ENCODE measurements at places on chromosomes 13 and 19. TPM values are rescaled to one million over a fixed set of nuclear protein-coding genes. Genes with fewer than 3 reads are reported as not detected.

- H3K36me3 ChIP-seq: peaks cover 72% of the 10 kb centered on the region
- H3K27me3 ChIP-seq: no peaks in the 10 kb centered on the region
- no peak for DNase-seq
- H3K4me3 ChIP-seq: no peak overlapping the region
- no peak overlapping the region for H3K27ac ChIP-seq
- peaks cover 14% of the 10 kb centered on the region for H3K4me1 ChIP-seq
These were observed 8.4 kb upstream of the ZNF587 start for GRCh38 chr19:57841122-57841763.

GRCh38 chr13:39023761-39024160 lies 14.1 kb downstream of the PROSER1 start:
- peaks cover 8% of the 10 kb centered on the region for H3K36me3 ChIP-seq
- no peak overlapping the region for H3K27ac ChIP-seq
- DNase-seq: no peak
- no peak overlapping the region for H3K4me3 ChIP-seq
- no peaks in the 10 kb centered on the region for H3K27me3 ChIP-seq

DNA sequence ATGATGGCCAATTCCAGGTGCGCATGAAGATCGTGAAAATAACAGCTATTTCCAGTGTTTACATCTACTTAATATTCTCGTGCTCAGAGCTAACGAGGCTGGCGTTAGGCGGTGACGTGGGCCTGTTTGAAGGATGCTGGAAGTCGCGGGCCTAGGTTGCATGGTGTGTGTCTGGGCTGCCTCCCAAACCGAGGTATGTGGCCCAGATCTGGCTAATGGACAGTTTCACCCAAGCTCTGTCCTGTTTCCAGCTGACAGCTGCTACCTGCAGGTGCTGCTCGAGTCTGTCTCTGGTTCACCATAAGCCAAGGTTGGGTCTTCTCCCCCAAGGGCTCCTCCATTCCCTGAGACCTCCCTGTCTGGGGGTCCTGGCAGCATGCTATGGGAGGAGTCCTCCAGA lies 40.5 kb upstream of the KCTD15 start:
- H3K36me3 ChIP-seq: no peaks in the 10 kb centered on the region
- peaks cover 2% of the 10 kb centered on the region for H3K4me1 ChIP-seq
- no peak for DNase-seq
- H3K4me3 ChIP-seq: no peak overlapping the region
- peaks cover 14% of the 10 kb centered on the region for H3K27me3 ChIP-seq
- H3K27ac ChIP-seq: no peak overlapping the region

DNA sequence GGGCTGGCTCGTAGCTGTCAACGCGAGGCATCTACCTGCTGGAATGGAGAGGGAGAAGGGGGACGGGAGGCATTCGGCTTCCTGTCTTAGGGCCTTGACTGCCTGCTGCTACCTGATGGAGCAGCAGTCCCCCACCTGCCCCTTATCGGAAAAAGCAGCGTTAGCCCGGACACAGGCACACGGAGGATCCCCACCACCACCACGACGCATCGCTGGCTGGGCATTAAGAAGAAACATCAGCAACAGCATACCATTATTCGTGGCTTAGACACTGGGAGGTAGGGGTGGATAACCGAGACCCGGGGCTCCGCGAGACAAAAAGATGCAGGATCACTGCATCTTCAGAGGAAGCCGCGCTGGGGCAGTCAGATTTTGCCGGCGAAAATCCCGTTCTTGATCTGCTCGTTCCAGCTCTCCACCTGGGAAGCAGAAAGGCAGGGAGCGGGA lies 1.1 kb downstream of the COX6B2 start:
- peak; percentile 21 for DNase-seq
- H3K4me3 ChIP-seq: peak overlapping the region; percentile 61
- no peaks in the 10 kb centered on the region for H3K36me3 ChIP-seq
- H3K4me1 ChIP-seq: peaks cover 21% of the 10 kb centered on the region

GRCh38 chr13:107421028-107421427 lies 794.3 kb downstream of the LIG4 start:
- no peaks in the 10 kb centered on the region for H3K36me3 ChIP-seq
- no peak overlapping the region for H3K4me3 ChIP-seq
- no peaks in the 10 kb centered on the region for H3K4me1 ChIP-seq
- no peak overlapping the region for H3K27ac ChIP-seq

DNA sequence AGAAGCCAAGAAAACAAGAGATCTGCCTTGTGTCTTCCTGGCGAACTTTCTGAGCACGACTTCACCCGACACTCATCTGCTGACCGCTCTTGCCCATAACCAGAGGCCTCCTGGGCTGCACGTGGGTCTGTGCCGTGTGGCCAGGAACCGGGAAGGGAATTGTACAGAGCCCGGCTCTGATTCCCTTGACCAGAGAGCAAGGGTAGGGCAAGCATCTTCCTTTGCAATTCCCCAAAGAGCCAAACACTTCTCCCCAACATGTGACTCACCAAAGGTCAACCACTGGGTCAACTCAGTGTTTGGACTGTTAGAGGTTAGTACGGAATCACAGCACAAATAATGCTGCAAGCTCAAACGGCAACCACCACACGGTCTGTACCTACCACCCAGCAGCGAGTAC lies 48.9 kb downstream of the KLF2 start:
- no peaks in the 10 kb centered on the region for H3K4me1 ChIP-seq
- peaks cover 2% of the 10 kb centered on the region for H3K36me3 ChIP-seq
- DNase-seq: no peak
- peak overlapping the region; percentile 49 for H3K4me3 ChIP-seq
- no peaks in the 10 kb centered on the region for H3K27me3 ChIP-seq

- no peak overlapping the region for H3K4me3 ChIP-seq
- no peaks in the 10 kb centered on the region for H3K36me3 ChIP-seq
- H3K27ac ChIP-seq: no peak overlapping the region
- no peaks in the 10 kb centered on the region for H3K27me3 ChIP-seq
- DNase-seq: no peak
These were observed 17.3 kb upstream of the DCLK1 start for GRCh38 chr13:36148446-36148845.

DNA sequence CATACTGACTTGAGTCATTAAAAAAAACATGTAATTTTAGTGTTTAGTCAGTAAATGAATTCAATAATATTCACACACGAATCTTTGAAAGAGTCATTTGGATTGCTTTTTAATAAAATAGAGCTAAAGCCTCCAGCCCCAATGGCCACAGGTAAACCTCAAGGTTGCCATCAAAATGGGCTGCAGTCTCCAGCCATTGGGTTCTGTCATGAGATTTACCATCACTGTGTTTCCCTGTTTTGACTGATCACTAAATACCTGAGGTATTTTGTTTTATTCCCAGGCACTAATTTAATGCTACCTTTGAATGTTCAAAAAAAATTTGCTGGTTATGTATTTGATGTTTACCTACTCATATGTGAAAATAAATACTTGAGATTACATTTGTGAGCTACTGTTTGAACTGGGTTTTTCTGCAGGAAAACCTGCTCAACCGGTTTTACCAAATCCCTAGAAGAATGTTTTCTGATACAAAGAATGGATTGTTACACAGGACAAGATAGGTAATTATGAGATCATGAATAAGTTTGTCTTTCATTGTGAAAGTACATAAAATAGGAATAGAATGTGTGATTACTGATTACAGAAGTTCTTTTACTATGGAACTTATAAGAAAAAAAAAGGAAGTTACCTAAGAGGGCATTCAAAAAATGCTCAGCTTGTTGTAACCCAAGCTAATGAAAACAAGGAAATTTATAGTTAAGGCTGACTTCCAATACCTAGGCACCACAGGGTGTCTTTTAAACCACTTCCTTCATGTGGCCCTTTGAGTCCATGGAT lies 391.3 kb downstream of the EFNB2 start:
- H3K4me1 ChIP-seq: no peaks in the 10 kb centered on the region
- H3K4me3 ChIP-seq: no peak overlapping the region

- H3K27me3 ChIP-seq: no peaks in the 10 kb centered on the region
- peaks cover 3% of the 10 kb centered on the region for H3K36me3 ChIP-seq
- no peak for DNase-seq
These were observed 4.6 kb downstream of the S1PR2 start for GRCh38 chr19:10226376-10227025.

GRCh38 chr13:31208559-31209122 lies 8.9 kb downstream of the B3GLCT start:
- no peak for DNase-seq
- H3K4me1 ChIP-seq: peaks cover 12% of the 10 kb centered on the region
- H3K4me3 ChIP-seq: no peak overlapping the region
- no peaks in the 10 kb centered on the region for H3K36me3 ChIP-seq
- H3K27ac ChIP-seq: peak overlapping the region; percentile 57

DNA sequence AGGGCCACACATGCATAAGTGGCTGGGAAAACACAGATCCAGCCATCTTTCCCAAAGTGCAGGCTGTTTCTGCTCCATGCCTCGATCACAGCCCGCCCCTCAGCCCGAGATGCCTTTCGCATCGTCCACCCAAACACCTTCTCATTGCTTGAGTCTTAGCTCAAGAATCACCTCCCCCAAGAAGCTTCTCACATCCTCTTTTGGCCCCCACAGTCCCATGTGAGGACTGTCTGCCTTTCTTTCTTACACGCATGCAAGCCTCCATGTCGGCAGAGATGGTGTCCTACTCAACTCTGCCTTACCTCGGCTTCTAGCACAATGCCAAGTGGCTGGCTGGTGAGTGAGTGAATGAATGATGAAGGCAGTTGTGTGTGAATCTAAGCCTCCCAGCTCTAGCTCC lies 18.1 kb upstream of the GSX1 start:
- H3K36me3 ChIP-seq: no peaks in the 10 kb centered on the region
- DNase-seq: no peak
- no peak overlapping the region for H3K27ac ChIP-seq
- no peaks in the 10 kb centered on the region for H3K4me1 ChIP-seq
- H3K4me3 ChIP-seq: no peak overlapping the region
- H3K27me3 ChIP-seq: peaks cover 67% of the 10 kb centered on the region

DNA sequence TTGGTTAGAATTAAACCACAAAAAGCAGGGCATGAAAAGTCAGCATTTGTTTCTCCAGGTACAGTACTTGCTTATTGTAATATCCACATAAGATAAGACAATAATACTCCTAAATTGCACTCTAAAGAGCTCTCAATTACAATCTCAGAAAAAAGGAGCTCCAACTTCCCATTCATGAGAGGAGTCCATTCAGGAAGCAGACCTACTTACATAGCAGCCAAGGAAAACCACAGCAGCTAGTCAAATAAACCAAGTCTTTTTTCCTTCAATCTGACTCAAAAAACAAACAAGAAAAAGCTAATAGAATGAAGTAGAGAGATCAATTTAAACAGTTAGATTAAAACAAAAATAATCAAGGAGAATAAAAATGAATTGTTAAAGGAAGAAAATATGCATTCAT lies 885.2 kb upstream of the SLITRK6 start:
- DNase-seq: no peak
- H3K4me3 ChIP-seq: no peak overlapping the region
- H3K36me3 ChIP-seq: no peaks in the 10 kb centered on the region
- H3K27me3 ChIP-seq: no peaks in the 10 kb centered on the region

- peaks cover 13% of the 10 kb centered on the region for H3K4me1 ChIP-seq
- peak overlapping the region; percentile 69 for H3K27ac ChIP-seq
- no peak for DNase-seq
- H3K4me3 ChIP-seq: no peak overlapping the region
- H3K27me3 ChIP-seq: no peaks in the 10 kb centered on the region
These were observed 24.6 kb downstream of the MPHOSPH8 start for GRCh38 chr13:19657872-19658591.

DNA sequence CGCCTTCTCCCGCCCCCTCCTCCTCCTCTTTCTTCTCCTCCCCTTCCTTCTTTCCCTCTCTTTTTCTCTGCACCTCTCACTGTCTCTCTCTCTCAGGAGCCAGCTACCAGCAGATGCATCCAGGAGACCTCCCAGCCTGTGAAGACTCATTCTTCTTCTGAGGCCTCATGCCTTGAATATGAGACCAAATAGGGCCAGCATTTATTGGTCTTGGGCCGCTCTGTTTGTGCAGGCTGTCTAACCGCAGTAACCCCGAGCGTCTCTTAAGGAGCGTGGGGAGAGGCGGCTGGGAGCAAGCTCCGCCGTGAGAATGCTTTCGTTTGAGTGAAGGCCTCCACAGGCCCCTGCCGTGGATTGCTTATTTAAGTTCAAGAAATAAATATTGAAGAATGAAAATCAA lies 167.0 kb downstream of the NUFIP1 start:
- no peak overlapping the region for H3K27ac ChIP-seq
- H3K4me1 ChIP-seq: no peaks in the 10 kb centered on the region
- no peak overlapping the region for H3K4me3 ChIP-seq
- no peaks in the 10 kb centered on the region for H3K36me3 ChIP-seq
- peaks cover 9% of the 10 kb centered on the region for H3K27me3 ChIP-seq

DNA sequence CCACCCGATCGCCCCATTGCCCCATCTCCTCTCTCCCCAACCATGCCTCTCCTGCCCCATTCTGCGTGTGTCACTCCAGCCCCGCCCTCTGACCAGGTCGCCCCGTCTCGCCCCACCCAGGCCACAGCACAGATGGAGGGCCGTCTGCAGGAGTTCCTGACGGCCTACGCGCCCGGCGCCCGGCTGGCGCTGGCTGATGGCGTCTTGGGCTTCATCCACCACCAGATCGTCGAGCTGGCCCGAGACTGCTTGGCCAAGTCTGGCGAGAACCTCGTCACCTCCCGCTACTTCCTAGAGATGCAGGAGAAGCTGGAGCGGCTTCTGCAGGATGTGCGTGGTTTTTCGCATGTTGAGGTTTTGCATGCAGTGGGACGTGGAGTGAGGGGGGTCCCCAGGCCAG lies 26.2 kb downstream of the MAST3 start:
- no peak for DNase-seq
- no peaks in the 10 kb centered on the region for H3K36me3 ChIP-seq
- no peak overlapping the region for H3K4me3 ChIP-seq
- H3K27me3 ChIP-seq: no peaks in the 10 kb centered on the region

- H3K27ac ChIP-seq: no peak overlapping the region
- peaks cover 61% of the 10 kb centered on the region for H3K4me1 ChIP-seq
- no peaks in the 10 kb centered on the region for H3K36me3 ChIP-seq
These were observed 2.0 kb downstream of the ZNF784 start for GRCh38 chr19:55622242-55622969.

DNA sequence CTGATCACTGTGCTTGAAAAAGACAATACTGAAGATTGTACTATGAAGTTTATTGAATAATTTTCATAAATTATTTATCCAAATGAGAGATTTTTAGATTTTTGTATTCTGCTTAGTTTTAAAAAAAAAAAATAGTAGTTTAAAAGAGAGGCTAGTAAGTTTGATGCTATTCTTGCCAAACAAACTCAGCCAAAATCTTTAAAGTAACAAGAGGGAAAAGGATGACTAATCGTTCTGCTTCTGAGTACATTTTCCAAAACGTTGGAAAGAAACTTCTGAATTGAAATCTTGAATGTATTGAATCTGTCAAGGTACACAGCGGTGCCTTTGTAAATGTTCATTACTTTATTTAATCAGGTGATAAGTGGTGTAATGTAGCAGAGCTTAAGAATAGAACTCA lies 34.4 kb downstream of the NUP58 start:
- H3K27ac ChIP-seq: no peak overlapping the region
- no peak overlapping the region for H3K4me3 ChIP-seq
- H3K4me1 ChIP-seq: no peaks in the 10 kb centered on the region
- DNase-seq: no peak
- no peaks in the 10 kb centered on the region for H3K27me3 ChIP-seq

- H3K27ac ChIP-seq: peak overlapping the region; percentile 100
- H3K36me3 ChIP-seq: peaks cover 10% of the 10 kb centered on the region
- H3K4me1 ChIP-seq: peaks cover 42% of the 10 kb centered on the region
- no peaks in the 10 kb centered on the region for H3K27me3 ChIP-seq
- DNase-seq: peak; percentile 74
These were observed 16.2 kb upstream of the AP1M2 start for GRCh38 chr19:10603084-10603872.

Gene DLL3
- 0.22 TPM for total RNA-seq

Gene MAB21L1
- total RNA-seq: not detected

Gene CFAP97D2
- total RNA-seq: 1.5 TPM

Gene TMPRSS9
- total RNA-seq: not detected

Gene CEACAM20
- not detected for total RNA-seq
